ENCODE measurements at places on chromosomes 5 and 9.

DNA sequence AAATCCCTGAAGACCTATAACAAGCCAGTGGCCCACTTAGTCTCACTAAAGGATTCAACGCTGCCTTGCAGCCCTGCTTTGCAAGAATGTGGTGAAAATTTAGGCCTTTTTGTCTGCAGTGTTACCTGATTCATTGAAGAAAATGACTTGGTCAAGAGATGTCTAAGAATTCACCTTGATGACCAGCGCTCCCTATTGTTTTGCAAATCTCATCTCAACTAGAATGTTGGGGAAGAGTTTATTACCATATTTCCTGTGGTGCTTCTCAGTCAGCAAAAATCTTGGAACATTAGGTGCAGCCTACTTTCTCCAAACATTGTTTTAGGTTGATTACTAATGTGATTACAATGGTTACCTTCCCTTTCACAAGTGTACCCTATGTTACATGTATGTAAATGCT lies 53.5 kb downstream of the PLK2 start:
- DNase-seq, result no peak

GRCh38 chr5:124417196-124417595 lies 329.2 kb downstream of the ZNF608 start:
- no peak for DNase-seq

- no peak for DNase-seq
Observed at GRCh38 chr9:131537946-131538345, 6.9 kb upstream of the UCK1 start.

GRCh38 chr5:130957151-130957550 lies 207.9 kb downstream of the HINT1 start:
- DNase-seq, result no peak

DNA sequence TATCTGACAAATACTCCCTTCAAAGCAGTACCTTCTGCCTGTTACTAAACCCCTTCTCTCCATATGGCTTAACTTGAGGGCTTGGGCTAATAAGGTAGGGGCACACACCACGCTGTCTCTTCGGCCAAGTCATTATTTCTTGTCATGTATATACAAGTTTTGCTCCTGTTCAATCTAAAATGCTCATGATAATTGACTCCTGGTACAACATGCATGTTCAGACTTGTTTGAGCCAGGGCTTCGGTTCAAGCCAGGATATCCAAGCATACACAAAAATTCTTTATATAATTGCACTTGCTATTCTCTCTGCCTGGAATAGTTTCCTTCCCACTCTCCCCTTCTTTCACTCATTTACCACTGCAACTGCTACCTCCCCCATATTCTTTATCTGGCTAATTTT lies 756.0 kb upstream of the C9orf72 start:
- no peak for DNase-seq

GRCh38 chr5:146499680-146500079 lies 16.3 kb downstream of the GPR151 start:
- no peak for DNase-seq

Measured in AML-193 (cell line).